ENCODE measurements at places on chromosomes 11 and 22.

GRCh38 chr11:28483072-28483867, 375.1 kb downstream of the METTL15 start:
- DNase-seq, result no peak

- DNase-seq, result peak; percentile 32
Observed at GRCh38 chr11:8813658-8814057, 97.3 kb upstream of the AKIP1 start.

GRCh38 chr22:41561335-41561734, 525 bp downstream of the CSDC2 start:
- no peak for DNase-seq

- peak; percentile 16 for DNase-seq
Observed at GRCh38 chr11:83456075-83456474, 169.9 kb upstream of the CCDC90B start.

DNA sequence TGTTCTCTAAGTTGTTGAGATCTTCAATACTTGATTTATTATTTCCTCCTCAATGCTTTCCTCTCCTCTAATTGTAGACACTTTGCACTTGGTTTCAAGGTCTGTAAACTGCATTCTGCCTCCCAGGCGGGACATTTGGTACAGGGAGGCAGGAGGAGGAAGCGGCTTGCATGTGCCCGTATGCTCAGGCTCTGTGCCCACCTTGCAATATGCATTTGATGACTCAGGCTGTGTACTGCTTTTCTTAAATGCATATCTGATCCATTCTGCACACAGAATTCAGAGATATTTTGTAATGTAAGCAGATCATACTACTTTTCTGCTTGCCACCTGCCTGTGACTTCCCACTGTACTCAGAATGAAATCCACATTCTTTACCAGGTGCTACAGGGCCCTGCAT, 55.0 kb downstream of the FZD4 start:
- DNase-seq, result no peak

GRCh38 chr11:110716361-110716760, 4.1 kb upstream of the ARHGAP20 start:
- no peak for DNase-seq

DNA sequence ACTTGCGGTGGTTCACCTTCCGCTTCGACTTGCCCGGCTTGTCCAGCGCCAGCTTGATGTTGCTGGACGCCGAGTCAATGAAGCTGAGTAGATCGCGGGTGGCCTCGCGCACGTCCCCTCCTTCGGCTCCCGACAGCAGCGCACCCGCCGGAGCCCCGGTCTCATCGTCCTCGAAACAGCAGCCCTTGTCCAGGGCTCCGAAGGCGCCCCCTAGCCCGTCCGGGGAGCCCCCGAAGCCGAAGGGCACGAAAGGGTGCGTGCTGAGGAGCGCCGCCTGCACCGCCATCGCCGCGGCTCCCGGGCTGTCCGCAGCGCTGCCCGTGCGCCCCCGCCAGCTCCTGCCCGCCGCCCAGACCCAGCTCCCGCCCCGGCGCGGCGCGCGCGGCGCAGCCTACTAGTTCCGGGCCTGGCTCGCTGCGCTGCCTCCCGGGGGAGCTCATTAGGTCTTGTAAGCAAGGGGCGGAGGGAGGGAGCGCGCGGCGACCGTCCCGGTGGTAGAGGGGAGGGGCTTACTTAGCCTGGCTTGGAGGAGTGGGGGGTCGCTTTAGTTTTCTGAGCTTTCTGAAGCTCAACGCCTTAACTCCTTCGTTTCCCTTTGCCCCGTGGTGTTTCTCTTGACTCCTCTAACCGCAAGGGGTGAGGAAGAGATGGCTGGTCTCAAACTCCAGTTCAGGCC, at the start of gene FAM181B:
Gene FAM181B, minus strand, starts transcription at position 421 of the 676 bp plus-strand sequence. Its CDS starts 135 bp downstream, at position 286.
- no peak for DNase-seq

DNA sequence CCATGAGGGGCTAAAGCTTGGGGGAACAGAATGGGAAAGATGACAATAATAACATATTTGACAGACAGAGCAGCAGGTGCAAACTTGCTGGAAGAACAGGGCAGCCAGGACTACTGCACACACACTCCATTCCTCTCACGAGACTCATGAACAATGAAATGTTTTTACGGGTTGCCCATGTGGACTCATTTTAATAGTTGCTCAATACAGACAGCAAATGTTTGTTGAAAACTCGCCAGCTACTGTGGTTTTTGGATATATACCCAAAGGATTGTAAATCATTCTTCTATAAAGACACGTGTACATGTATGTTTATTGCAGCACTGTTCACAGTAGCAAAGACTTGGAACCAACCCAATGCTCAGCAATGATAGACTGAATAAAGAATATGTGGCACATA, 10.3 kb downstream of the SYT13 start:
- no peak for DNase-seq

- no peak for DNase-seq
Observed at GRCh38 chr11:65648997-65649493, 11.1 kb downstream of the SIPA1 start.

DNA sequence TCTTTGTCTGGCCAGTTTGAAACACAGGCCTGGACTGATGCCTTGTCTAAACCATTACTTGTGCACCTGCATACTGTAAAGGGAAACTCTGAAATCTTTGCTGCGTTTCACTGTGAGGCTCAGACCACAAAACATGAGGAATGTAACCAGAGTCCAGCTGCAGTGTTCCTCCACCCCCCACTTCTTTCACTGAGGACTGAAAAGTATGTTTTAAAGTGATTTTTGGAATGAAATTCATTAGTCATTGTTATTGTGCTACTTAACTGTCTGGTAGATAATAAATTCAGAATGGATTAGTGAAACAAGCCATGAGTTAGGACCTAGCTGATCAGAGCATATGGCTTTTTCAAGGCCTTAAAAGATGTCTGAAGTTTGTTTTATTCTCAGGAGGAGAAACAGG, 181.2 kb downstream of the WNT11 start:
- DNase-seq, result no peak

DNA sequence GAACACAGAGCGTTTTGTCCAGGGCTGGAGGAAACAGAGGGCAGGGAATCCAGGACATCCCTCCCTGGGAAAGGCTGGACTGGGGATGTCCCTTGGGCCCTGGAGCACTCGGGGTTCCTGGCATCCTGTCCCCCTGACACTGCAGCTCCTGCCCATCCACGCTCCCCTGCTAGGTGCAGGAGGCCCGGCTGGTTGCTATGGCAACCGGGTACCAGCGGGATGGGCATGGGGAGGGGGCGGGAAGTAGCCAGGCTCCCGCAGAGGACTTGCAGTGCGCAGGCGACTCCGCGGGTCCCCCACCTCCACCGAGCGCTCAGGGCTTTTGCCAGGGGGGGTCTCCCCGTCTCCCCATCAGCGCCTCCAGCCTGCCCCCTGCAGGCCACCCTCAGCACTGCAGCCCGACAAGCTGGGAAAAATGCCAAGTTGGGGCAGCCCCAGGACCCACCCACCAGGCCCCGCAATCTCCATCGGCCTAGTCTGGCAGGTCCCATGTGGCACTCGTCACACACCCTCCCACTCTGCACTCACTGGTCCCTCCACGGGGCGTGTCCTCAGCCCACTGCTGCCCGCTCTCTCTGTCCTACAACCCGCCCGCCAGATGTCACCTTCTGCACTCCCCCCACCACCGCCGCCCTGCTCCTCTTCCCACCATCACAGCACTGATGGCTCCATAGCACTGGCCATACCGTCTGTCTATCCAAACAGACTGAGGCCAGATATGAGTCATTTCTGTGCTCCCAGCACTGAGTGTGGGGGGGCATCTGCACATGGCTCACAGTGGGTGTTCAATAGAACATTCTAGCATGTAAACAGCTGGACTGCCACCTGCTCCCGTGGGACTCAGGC, 31.5 kb downstream of the KIAA0930 start:
- DNase-seq, result peak; percentile 40

GRCh38 chr11:42631220-42631843, 680.5 kb upstream of the API5 start:
- peak; percentile 47 for DNase-seq

- DNase-seq, result no peak
Observed at GRCh38 chr11:8271106-8271886, 7.6 kb upstream of the LMO1 start.

GRCh38 chr11:60348116-60348515, 21.1 kb downstream of the MS4A6E start:
- DNase-seq, result no peak

GRCh38 chr11:76630600-76631281, 39.8 kb downstream of the LRRC32 start:
- DNase-seq, result no peak

GRCh38 chr22:24067587-24068376, 56.7 kb downstream of the CABIN1 start:
- DNase-seq, result peak; percentile 41

GRCh38 chr11:2746401-2747247, 46.8 kb upstream of the KCNQ1OT1 start:
- DNase-seq, result no peak

DNA sequence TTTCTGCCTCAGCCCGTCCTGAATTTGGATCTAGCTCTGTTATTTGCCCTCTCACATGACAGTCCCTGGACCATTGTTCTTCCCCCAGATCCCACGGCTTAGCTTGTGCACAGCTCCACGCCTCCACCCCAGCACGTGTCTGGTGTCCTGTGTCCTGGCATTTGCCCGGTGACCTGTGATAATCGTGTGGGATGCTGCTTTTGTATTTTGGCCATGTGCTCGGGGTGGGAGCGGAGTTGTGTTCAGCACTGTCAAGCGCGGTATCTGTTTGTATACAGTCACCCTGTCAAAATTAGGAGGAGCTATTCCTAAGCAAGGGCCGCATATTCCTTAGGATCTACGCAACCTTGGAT, 11.9 kb downstream of the ADAMTS8 start:
- no peak for DNase-seq

- DNase-seq, result no peak
Observed at GRCh38 chr11:94767701-94768601, at the start of gene AMOTL1. TSS of gene AMOTL1 (plus strand) at chr11:94768356. CDS start at chr11:94768512, 156 bp downstream.
